ENCODE measurements at places on chromosomes 12 and 14.

GRCh38 chr12:100337727-100338126, 19.1 kb upstream of the SLC17A8 start:
- no peak for DNase-seq

- DNase-seq: peak; percentile 38
Measured at GRCh38 chr12:109131154-109132050, 15.0 kb downstream of the ACACB start.

DNA sequence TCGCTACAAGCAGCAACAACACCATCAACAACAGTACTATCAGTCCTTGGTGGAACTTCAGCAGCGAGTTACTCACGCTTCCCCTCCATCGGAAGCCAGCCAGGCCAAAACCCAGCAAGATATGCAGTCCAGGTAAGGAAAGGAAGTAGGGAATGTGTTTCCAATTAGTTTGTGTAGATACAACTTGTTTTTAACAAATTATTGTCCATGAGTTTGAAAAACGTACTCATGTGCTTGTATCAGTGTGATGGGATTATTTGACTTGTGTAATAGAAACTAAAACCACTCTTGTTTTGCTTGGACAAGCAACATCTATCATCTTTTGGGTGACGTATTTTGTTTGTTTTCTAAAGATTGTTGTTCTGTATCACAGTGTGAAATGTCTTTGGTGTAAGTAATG, 137.9 kb downstream of the NAV3 start:
- DNase-seq: no peak

- no peak for DNase-seq
Measured at GRCh38 chr14:51460011-51460410, 191.7 kb upstream of the FRMD6 start.

GRCh38 chr12:4274396-4275015, 944 bp downstream of the CCND2 start:
- DNase-seq: no peak

DNA sequence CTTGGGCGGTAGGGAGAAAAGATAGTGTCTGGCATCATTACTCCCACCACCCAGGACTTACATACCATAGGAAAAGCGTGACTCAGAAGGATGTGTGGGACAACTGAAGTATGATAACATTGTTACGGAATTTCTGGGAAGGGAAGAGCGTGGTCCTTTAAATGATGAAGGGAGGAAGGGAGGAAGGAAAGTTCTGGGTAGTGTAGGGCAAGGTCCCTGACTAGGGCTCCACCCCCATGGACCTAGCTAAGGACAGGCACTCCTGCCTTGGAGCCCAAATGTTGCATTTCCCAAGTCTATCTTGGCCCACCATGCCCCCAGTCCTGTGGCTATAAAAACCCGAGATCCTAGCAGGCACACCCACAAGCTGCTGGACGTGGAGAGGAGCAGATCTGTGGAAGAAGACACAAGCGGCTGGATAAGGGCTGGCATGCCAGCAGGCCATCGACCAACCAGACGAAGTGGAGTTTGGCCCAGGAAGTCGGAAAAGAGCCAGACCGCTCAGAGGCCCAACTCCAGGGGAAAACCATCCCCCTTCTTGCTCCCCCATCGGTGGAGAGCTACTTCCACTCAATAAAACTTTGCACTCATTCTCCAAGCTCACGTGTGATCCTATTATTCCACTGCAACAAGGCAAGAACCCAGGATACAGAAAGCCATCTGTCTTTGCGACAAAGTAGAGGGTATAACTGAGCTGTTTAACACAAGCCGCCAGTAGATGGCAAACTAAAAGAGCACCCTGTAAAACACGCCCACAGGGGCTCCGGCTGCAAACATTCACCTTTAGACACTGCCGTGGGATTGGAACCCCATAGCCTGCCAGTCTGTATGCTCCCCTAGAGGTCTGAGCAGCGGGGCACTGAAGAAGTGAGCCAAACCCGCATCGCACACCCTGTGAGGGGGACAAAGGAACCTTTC, 23.0 kb upstream of the RAB21 start:
- peak; percentile 15 for DNase-seq

DNA sequence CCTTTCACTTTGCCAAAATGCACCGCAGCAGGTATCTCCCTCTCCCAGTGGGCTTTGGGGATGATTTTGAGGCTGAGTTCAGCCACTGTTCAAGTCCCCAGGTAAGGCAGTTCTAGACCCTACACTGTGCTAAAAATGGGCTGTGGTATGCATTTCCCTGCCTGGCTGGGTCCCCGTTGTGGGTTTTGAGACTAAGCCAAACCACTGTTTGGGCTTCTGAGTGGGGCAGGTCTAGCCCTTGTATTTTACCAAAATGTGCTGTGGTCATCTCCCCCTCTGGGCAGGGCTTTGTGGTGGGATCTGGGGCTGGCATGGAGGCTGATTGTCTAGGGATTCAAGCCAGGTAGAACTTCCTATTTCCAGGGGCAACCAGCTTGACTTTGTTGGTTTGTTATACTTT, 13.6 kb upstream of the OR4Q3 start:
- no peak for DNase-seq

DNA sequence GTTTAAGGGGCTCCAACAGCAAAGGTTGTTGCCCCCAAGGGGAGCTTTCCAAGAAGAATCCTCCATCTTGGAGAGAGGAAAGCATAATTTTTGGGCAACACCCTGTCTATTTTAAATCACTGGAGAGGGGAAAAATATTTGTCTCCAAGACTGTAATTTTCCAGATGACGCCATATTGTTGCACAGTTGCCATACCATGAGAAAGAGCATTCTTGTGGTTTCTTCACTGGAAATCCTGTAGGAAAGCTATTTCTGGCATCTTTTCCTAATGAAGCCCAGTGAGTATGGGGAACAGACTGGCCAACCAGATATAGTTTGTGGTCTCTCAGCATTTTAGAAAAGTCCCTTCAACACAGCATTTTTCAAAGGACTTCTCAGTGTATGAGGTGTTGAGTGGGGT, 88.1 kb upstream of the MANSC4 start:
- no peak for DNase-seq

GRCh38 chr14:92797935-92798653, 4.0 kb downstream of the GOLGA5 start:
- DNase-seq: no peak

DNA sequence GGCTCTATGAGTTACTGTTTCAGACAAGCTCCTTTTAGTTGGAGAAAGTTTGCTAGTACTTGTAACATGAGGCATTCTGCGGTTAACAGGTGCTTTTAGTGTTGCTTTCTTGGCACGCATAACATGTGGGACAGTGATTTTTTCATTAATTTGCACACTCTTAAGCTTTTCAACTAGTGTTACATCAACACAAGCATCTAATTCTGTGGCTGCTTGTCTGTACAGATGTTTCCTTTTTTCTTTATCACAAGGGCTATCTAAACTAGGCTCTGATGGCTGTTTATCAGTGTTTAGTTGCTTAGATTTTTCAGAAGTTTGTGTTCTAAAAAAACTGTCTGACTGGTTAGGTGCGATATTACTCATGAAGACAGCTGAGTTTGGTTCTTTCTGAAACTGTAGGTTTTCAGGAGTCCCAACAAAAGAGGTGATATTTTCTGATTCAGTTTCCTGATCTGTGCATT, 120.1 kb downstream of the RALGAPA1 start:
- no peak for DNase-seq

GRCh38 chr12:356276-356988, 32.7 kb downstream of the KDM5A start:
- DNase-seq: no peak

DNA sequence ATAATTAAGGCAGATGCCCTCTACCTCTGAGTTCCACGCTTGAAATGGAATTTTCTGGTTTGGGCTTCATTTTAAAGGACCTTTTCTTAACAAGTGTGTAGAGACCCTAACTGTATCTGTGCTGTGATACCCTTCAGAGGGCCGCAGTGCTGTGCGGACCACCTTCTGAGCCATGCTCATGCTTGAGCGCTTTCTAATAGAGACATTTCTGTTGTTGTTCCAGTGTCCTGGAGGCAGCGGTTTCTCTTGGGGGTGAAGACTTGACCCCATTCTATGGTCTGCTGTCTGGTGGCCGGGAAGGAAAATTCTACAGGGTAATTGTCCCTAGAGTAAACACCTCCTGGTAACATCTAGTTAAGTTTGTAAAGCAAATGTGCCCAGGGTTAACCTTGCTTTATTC, 46.7 kb upstream of the BCL7A start:
- no peak for DNase-seq

DNA sequence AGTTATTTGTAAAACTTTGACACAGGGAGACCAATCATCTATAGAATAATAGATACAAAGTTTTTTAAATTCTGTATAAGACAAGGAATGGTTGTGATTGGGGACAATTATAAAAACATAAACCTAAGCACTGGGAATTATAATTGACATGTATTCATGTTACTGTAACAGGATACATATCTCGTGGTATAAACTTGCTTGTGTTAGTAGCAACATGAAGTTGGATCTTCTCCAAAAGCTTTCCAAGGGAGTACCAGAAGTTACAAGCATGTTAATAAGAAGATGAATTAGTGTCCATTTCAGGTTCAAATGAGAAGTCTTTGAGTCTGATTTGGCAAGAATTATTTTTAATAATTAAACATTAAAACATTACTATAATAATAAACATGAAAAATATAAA, 42.2 kb downstream of the CDKL1 start:
- no peak for DNase-seq

- peak; percentile 47 for DNase-seq
Measured at GRCh38 chr12:119659289-119659897, 8.5 kb upstream of the PRKAB1 start.

DNA sequence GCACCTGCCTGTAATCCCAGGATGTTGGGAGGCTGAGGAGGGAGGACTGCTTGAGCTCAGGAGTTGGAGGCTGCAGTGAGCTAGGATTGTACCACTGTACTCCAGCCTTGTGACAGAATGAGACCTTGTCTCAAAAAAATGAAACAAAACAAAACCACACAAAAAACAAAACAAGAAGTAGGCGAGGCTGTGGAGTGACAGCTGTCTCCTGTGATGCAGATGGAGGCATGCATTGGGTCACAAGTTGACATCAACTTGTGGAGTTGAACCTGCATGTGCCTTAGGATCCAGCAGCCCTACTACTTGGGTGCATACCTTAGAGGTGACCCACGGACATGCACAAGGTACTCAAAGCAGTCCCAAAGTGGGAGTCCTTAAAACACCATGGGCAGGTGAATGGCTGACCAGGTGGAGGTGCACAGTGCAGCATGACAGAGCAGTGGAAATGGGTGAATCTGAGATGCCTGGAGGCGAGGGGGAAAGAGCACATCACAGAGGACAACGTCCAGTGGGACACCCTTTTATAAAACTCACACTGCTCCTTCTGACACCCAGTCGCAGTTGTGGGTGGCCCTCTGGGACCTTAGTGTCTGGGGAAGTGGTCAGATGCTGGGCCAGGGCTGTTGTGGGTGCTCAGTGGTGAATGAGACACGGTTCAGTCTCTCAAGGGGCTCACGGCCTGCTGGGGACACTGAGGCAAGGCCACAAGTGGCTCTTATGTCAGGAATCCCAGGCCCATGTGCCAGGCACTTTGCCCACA, 12.7 kb downstream of the PLBD2 start:
- no peak for DNase-seq

- no peak for DNase-seq
Measured at GRCh38 chr12:75407683-75408082, 16.8 kb downstream of the GLIPR1L2 start.

GRCh38 chr14:105493921-105494605, 3.0 kb downstream of the TEDC1 start:
- DNase-seq: no peak

DNA sequence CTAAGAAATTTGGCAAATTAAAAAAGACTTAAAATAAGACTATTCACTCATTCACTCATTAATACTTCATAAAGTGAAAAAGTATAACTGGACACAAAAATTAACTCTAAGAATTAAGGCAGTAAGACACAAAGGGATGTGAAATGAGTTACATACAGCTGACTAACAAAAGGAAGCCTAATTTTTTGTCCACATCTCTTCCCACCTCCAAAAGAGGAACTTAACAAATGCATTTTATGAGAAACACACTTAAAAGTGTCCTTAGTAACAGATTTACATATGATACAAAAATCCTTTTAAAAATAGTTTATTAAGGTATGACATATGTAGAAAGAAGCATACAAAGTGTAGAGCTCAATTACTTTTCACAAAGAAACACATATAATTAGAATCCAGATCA, 88.9 kb downstream of the NUMB start:
- DNase-seq: no peak

DNA sequence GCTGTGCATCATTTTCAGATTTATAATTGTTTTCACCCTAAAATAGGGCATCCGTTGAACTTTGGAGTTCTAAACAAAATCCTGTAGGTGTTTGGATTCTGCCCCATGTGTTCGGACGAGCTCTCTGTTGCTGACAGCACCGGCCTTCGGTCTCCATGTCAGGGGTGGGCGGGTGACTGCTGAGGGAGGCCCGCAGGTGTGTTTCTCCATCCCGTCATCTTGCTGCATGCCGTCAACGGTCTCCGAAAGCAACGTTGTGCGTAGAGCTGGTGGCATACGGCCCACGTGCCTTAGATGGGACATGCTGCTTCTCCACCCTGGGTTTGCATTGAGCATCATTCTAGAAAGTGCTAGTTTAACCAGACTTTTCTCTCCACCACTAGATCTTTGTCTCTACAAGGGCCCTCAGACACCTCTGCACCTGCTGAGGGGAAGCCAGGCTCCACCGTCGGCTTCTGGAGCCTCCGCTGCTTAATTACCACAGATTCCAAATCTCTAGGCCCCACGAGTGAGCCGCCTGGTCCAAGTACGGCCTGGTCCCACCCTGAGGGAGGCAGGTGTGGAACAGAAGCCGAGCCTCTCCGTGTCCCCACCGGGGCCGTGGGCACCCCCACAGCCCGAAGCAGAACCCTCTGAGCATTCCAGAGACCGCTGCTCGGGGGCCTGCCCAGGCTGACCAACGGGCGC, 15.7 kb upstream of the AMN start:
- DNase-seq: no peak

DNA sequence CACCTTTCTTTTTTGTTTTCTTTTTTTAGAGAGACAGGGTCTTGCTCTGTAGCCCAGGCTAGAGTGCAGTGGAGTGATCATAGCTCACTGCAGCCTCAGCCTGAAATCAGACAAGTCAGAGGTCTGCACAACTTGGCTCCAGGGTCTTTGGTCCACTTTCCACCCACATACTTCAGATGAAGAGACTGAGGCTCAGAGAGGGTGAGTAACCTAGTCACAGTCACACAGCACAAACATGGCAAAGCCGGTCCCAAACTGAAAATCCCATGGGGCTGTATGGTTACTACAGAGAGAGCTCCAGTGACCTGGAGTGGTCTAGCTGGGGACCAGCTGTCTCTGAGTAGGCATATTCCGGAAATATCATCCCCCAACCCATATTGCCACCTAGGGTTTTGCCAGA, 19.2 kb downstream of the LHX5 start:
- DNase-seq: no peak

DNA sequence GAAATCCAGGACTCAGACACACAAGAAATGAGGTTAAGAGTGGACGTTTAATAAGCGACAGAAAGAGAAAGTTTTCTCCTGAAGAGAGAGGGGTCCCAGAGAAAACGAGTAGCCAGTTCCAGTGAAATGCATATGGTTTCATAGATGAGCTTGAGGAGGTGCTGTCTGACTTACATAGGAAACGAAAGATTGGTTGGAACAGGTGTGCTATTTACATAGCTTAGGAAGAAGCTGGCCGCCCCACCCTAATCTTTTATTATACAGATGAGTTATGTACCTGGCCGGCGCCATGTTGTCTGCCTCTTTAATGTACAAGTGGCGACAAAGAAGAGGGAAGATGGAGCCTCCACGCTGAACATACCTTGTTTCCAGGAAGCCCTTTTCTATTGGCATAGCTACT, 223.0 kb downstream of the SLC6A15 start:
- peak; percentile 84 for DNase-seq

GRCh38 chr14:69753860-69754259, 13.1 kb upstream of the SRSF5 start:
- no peak for DNase-seq
